Osteocyte (in vitro differentiated cells): ENCODE measurements at places on chromosomes 6 and 20. TPM values are rescaled to one million over a fixed set of nuclear protein-coding genes. Genes with fewer than 3 reads are reported as not detected.

DNA sequence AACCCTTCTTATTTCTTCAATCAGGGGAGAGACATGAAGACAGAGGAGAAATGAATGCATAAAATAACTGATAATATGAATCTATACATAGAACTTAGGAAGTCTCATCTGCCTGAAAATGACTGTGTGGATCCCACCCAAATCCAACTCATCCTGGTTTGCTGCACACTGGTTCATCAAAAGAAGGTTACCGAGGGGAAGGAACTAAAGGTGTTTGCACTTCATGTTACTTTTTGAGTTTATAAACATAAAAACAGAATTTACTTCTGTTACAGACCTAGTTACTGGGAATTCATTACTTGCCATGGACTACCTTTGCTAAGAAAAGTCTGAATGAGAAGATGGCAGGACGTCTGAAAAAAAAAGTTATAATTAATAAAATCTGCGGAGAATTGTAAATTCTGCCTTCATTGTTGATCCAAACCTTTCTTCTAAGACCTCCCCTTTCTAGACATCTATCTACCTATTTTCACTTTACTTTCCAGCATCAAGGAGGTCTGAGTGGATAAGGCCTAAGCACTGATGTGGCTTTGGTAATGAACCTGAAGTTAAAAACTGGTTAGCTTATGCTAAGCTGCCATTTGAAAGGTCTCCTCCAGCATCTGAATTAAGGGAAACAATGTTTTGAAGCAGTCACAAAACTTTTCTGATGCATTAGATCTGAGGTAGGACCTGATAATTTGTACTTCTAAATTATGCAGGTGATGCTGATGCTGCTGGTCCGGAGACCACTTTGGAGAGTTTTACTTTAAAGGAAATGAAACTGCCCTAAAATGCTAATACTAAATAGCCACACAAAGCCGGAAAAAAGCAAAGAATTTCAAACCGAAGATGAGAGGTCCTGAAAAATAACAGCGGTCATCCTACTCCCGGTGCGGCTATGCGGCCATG lies 84.0 kb downstream of the HFE start:
- DNase-seq: no peak

DNA sequence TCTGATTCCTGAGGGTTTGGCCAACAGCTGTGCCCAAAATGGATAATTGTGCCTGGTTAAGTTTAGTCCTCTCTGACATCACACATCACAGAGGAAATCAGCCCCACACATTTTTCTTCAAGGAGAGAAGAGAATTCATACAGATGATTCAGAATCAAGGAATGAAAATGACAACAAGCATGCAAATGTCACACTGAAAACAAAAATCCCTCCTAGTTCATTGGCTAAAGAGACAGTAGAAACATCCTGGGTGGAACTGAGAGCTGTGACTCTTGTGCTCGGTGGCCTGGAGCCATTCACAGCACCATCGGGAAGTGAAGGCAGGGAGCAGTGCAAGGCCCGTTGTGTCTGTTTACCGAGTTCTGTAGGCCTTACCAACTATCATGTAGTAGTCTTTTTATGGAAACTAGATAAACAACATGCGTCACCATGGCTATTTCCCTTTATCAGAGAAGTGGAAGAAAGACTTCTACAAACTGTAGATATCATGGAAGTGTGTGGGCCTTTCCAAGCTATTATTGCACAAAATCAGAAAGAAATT lies 81.7 kb upstream of the TENT5A start:
- DNase-seq: no peak

CST1 gene
- total RNA-seq: not detected in 2 replicates

DUSP15 gene
- 2.1 and 3.2 TPM in 2 replicates for total RNA-seq

DNA sequence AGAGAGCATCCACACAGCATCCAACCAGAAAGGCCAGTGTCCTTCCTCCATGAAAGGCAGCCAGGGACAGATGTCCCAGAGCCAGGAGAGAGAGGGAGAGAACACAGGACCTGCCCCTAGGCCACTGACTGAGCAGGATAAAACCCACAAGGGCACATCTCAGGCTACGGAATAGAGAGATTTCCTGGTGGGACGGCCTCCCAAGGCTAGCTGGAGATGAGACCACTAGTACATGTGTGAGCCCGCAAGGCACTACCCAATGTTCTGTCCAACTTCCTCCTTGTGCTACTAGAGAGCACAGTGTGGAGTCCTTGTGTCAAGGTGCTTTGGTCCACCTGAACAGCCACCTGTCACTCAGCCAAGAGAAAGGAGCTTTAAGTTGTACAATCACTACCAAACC lies 44.2 kb downstream of the PLCG1 start:
- DNase-seq: peak; percentile 49

SMLR1 gene
- total RNA-seq: not detected in 2 replicates

GRCh38 chr6:41887331-41887751 lies 7.8 kb downstream of the USP49 start:
- DNase-seq: no peak
